ENCODE measurements at places on chromosomes 2 and 18. TPM values are rescaled to one million over a fixed set of nuclear protein-coding genes. Genes with fewer than 3 reads are reported as not detected.

Gene IL1RN
- total RNA-seq = 0.17 TPM

Gene UGT1A4
- not detected for total RNA-seq

Gene SP140L
- 9.6 TPM for total RNA-seq

Gene DNAJC5G
- total RNA-seq = not detected

Gene FRZB
- total RNA-seq = 0.44 TPM

Gene IGFBP5
- total RNA-seq = 474 TPM

Gene LIPG
- 0.83 TPM for total RNA-seq

Gene ABCG8
- total RNA-seq = not detected

Gene GREB1L
- total RNA-seq = not detected

Gene ZNF2
- 13.1 TPM for total RNA-seq

Gene TMEM169
- total RNA-seq = 0.29 TPM

Gene TMEM127
- 38.9 TPM for total RNA-seq

Gene ARHGAP15
- not detected for total RNA-seq

Gene TLX2
- 0.58 TPM for total RNA-seq

Gene FBXO48
- 0.29 TPM for total RNA-seq

Gene PARD3B
- 15.7 TPM for total RNA-seq

All from smooth muscle cell of trachea (primary cell).